ENCODE measurements at places on chromosomes 7 and 10. TPM values are rescaled to one million over a fixed set of nuclear protein-coding genes. Genes with fewer than 3 reads are reported as not detected.

DNA sequence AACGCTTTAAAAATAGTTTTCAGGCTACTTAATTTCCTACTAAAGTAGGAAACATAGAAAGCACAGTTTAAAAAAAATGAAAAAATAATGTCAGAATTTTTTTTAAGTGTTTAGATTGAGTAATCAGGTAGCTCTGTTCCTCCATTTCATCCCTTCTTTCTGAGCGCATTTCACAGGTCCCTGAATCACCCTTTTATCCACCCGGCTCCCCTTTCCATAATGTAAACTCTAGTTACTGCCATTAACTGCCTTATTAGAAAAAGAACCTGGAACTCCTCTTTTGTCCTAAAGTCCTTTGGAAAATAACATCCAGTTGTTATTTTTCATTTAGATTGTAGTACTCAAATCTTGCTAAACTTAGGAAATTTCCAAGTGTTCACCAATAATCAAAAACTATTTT is 5.8 kb downstream of the KCND2 start:
- no peak for DNase-seq

DNA sequence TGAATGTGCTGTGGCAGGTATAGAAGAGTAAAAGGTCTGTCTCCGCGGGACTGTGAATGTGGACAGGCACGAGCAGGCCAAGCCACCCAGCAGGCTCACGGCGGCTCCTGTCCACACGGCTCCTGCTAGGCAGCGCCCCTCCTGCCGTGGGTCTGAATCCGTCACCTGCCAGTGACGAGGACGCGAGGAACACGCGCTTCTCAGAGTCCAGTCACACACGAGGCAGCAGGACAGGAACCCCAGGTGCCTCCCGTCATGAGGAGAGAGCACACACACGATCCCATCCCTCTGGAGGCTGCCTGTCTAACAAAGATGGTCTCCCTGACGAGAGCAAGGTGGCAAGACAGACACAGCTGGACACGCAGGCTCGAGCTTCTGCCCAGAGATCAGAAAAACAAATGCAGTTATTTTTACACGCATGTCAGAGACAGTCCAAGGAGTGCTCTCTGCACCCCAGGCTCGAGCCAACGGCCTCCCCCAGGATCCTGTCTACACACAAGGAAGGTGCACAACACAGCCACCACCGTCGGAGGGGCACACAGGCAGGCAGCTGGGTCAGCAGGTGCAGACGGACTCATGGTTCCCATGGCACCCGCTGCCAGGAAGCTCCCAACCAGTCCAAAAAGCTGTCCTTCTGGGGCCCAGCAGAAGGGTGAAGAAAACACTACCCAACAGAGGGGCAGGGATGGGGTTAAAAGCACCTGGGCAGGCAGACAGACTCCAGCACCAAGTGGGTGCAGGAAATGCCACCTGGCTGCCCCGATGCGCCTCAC is 103.2 kb downstream of the MAD1L1 start:
- DNase-seq: peak; percentile 82

DNA sequence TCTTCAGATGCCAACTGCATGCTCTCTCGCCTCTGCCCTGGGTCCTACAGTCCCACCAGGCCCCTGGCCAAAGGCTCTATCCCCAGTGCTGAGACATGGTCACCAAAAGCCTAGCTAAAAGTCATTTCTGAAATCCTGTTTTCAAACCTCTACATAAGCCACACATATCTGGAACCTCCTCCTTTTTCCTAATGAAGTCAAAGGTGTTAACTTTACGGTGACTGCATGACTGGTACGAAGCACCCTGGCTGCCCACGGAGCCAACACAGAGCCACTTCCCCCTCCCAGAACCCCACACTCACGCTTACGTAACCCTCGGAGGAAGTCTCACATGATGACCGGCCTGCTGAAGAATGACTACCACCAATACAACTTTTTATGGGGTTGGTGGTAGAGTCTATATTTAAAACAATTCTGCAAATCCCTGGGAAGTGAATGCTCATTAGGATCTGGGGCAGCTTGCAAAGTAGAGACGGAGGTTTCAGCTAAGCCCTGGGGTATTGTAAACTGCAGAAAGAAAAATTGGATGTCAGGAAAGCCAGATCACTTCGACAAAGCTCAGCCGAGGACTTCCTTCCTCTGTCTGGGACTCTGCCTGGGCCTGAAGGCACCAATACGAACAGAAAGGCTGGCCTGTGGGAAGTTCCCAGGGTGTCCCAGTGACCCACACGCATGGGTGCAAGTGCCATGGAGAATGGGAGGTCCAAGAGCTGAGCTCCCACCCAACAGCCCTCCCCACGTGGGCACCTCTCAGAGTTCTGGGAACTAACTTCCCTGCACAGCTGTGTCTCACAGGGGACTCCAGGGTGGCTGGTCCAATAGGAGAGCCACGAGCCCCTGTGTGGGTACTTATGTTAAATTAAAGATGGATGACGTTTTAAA is 50.7 kb downstream of the PDGFA start:
- DNase-seq: peak; percentile 22

DNA sequence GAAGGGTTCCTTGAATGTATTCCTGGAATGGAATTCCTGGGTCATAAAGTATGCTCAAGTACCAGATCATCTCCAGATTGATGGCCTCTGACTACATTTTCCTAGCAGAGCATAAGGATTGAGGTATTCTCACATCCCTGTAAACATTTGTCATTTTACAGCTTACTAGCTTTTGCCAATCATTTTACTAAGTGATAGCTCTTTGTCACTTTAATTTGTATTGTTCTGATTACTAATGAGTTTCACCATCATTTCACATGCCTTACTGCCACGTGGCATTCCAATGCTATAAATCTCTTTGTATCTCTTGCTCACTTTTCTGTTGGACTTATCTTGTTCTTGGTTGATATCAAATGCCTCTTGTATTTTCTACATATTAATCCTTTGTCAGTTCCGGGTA is 68.6 kb upstream of the CACNB2 start:
- no peak for DNase-seq

- no peak for DNase-seq
Observed at GRCh38 chr7:2959828-2960599, 83.7 kb downstream of the CARD11 start.

GRCh38 chr7:155455132-155455693 is 2.7 kb upstream of the EN2 start:
- no peak for DNase-seq

DNA sequence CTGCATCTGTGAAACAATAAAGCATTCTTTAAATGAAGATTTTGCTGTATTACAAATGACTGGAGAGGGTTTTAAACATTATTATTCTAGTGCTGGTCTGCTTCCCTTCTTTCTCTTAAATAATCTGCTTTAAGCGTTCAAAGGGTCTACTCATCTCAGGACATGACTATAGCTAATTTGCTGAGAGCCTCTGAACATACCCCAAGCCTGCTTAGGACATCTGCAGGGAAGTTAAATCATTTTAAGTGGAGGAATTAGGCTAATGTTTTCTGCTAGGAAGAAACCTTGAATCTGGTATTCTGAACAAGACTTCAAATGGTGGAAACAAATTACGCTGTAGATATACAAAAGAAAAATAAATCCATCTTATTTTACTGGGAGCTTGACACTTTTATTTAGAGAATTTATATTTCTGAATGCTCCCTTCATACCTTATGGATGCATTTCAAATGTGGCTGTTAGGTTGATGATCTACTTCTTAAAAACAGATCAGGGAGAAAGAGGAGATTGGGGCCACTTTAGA is 124.4 kb upstream of the ITGB1 start:
- DNase-seq: no peak

- no peak for DNase-seq
Observed at GRCh38 chr10:33363106-33363505, 28.6 kb upstream of the NRP1 start.

DNA sequence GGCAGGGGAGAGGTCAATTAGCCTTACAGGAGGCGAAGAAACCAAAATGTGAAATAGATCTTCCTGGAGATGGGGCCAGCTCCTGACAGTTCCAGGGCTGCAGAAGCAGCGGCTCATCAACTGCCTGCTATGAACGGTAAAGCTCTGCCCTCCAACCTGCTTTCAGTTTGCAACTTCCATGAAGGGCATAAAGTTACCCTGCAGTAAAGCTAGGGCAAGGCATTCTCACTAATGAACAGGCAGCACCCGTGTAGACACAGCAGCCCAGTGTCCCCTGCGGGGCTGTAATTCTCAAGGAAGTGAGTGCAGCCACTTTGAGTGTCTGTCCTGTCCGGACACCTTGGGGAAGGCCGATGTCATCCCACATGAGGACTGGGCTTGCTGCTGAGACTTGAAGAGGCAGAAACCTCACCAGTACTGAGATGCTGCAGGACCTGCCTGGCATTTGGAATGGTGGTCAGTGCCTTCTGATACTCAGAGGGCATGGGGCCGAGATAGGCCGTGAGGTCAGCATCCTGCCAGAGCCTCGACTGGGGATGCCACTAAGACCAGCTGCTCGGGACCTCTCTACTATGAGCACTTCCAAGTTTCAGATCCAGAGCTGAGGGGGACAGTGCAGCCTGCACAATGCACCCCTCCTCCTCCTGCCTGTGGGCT is 26.1 kb upstream of the C10orf53 start:
- DNase-seq: no peak

DNA sequence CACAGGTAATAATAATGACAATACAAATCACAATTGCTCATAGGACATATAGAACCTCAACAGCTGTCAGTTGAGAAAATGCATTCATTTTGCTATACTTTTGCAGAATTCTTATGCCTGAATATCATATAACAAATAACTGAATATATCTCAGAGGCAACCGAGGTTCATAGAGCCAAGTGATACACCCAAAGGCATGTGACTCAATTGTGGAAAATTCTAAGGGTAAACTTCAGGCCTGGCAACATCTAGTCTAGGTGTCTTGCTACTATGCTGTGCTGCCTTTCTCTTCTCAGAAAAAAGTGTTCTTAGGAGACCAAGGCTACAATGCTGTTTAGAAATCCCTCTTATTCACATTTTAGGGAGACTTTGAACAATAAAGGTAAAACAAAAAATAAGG is 270.7 kb downstream of the BAMBI start:
- no peak for DNase-seq

- no peak for DNase-seq
Observed at GRCh38 chr10:90193240-90193985, 492.0 kb downstream of the KIF20B start.

DNA sequence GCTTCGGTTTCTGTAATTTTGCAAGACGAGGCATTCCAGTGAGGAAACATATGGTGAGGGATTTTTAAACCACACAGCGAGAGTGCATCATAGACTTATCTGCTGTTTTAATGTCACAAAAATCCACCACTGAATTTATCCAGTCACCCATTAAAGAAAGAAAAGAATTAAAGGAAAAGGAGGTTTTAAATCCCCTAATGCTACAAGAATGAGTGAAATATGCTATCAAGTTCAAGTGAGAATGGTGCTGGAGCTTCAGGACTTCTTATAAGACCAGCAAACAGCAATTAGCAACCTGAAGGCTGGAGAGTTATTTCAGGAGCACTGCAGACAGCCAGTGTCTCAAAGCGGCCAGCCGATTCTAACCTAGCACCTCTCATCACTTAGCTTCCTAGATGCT is 439.1 kb upstream of the MGMT start:
- no peak for DNase-seq

DNA sequence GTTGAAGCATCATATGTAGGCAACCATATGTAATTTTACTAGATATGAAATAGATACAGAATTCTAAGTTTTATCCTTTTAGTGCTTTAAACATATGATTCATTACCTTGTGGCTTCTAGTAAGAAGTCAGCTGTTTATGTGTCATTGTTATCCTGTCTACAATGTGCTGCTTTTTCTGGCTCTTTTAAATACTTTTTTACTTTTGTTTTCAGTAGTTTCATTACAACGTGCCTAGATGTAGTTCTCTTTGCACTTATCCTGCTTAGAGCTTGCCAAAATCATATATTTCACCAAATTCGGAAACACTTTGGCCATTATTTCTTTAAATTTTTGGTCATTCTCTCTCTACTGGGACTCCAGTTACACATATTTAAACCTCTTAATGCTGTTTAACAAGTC is 26.4 kb downstream of the YAE1 start:
- no peak for DNase-seq

- DNase-seq: no peak
Observed at GRCh38 chr7:11335947-11336346, 362.3 kb downstream of the PHF14 start.

DNA sequence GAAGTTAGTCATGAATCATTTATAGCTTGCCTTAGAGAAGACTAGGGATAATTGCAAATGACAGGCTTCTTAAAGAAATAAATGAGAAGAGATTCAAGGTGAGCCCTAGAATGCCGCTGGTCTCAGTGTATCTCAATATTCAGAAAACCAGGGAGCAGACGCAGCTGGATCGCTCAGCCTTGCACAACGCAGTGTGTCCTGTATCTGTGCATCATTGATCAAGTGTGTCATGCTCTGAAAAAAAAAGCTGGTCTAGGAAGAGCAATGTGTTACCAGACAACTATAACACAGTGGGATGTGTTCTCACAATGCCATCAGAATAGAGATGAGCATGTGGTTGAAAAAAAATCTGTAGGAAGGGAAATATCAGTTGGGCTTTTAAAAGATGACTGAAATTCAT is 230.1 kb downstream of the CALN1 start:
- no peak for DNase-seq

DNA sequence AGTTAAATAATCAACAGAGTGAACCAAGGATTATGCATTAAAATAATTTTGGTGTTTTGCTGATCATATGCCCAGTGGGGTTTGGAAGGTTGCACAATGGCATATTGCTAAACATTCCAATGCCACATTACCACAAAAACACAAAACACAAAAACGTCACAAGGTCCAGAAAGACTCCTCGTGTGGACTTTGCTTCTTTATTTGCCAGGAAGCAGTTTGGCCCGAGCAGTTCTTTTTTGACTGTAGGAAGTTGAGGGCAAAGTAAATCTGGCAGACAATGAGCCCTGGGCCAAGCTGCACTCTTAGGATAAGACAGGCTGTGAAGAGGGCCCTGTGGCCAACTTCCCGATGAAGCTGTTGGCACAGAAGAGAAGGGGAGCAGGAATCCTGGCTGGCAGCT is 39.2 kb upstream of the SLC35B4 start:
- DNase-seq: peak; percentile 66

DNA sequence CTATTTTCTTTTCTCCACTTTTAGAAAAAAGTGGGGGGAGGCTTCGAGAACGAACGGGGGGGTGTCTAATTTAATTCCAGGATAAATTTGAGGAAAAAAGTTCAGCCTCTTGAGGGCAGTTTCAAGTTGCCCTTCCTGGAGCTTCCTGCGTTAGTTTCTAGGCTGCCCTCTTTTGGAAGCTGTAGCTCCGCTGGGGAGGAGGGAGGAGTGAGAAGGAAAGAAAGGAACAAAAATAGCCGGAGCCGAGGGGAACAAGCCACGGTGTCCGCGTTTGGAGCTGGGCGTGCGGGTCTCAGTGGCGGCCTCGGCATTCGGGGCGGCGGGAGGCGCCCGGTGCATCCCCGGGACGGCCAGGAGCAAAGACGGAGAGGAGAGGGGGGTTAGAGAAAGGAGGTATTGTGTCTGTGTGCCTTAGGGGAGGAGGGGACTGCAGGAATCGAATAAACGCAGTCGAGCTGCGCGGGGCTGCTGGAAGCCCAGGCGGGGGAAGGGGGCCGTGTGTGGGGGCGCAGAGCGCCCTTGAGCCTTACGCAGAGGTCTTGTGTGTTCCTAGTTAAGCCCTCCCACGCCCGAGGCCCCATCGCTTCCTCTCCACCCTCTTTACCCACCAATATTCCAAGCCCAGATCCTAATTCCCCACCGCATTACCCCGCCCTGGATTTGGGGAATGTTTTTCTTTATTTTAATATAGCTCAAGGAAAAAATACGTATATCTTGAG is 2.0 kb upstream of the TNRC18 start:
- DNase-seq: peak; percentile 76

PIK3CG gene
- polyA plus RNA-seq: 0.09 TPM

PKD2L1 gene
- 0.11 TPM for polyA plus RNA-seq

GPR26 gene
- polyA plus RNA-seq: not detected

MRC1 gene
- 2.2 TPM for polyA plus RNA-seq

PAOX gene
- 9.9 TPM for polyA plus RNA-seq

ARMC10 gene
- polyA plus RNA-seq: 11.5 TPM

ITGA8 gene
- 1.0 TPM for polyA plus RNA-seq

CAMK1D gene
- polyA plus RNA-seq: 6.3 TPM

FXYD4 gene
- polyA plus RNA-seq: not detected
